ENCODE measurements at places on chromosomes 16 and 17.

DNA sequence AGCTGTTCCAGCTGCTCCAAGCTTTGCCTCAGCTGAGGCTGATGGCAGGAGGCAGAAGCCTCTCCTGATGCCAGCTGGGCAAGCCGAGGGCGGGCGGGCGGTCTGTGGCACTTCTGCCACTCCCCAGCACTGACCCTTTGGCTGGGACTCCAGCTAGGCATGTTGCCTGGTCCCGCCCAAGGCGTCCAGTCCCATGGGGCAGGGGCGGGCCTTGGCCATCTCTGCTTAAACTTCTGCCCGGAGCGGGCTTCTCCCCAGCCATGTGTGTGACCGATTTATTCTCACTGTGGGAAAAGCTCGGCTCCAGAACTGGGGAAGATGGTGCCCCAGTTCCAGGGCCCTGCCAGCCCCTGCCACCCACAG is 349.1 kb downstream of the SEC14L1 start:
- no peak for DNase-seq

DNA sequence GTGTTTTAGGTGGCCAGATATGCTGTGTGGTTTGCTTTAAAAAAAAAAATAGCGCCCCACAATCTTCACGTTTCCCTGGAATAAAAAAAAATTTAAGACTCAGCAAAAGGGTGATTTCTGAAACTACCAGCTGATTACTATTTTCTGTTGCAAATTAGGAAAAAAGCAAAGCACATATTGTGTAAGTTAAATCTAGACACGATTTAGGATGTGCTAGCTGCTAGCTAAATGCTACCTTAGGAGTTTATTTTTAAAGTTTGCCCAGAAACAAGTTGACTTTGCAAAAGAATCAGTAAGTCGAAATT is 944 bp upstream of the MARF1 start:
- DNase-seq: no peak

DNA sequence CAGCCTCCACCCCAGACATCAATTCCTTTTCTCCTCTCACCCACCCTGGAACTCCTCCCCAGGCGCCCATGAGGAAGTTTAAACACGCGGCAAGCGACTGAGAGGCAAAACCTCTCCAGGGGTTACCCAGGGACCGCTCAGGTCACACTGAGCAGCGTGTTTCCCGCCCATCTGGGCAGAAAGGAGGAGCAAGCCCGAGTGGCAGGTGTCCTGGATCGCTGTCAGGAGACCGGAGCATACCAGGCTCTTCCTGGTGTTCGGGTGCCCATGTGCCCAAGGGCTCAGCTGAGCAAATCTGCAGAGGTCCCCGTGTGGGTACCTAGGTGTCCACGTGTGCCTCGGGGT is 491 bp downstream of the SLC25A19 start:
- DNase-seq: no peak

- no peak for DNase-seq
Observed at GRCh38 chr17:77890771-77891170, 67.7 kb upstream of the TNRC6C start.

DNA sequence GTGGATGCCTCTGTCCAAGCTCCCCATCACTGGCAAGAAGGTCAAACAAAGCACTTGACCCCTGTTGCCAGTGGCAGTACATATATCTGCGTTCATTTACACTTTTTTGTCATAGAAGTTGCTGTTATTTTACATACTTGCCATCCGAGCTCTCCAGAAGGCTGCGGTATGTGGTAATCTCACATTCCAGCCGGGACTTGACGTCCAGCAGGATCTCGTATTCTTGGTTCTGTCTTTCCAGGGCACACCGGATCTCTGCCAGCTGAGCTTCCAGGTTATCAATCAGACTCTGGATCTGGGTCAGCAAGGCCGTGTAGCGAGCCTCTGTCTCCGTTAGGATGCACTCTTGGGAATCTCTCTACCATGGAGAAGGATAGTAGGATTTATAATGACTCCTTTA is 6.6 kb downstream of the KRT39 start:
- no peak for DNase-seq

- DNase-seq: no peak
Observed at GRCh38 chr17:14919631-14920213, 345.4 kb downstream of the PMP22 start.
